Esophagus squamous epithelium (tissue), 5 donors: ENCODE measurements at places on chromosomes 6 and 20.

DNA sequence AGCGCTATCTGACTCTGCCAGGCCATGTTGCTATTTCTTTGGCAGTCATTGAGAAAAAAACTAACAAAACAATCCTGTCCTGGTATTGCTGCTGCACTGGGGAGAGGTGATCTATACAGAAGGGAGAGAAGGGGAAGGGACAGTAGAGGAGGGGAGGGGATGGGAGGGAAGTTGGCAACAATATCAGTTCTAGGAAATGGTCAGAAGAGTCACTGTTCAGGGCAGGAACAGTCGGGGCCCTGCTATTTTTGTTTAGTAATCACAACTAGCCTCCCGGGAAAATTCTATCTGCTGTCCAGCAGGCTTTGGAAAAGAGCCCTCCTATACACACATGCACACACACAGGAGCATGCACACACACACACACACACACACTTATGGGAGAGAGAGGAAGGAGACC lies 142.3 kb upstream of the CARMIL1 start:
- no peak for DNase-seq

- no peak for DNase-seq
These were observed 142.3 kb upstream of the NRSN1 start for GRCh38 chr6:23983735-23984134.

DNA sequence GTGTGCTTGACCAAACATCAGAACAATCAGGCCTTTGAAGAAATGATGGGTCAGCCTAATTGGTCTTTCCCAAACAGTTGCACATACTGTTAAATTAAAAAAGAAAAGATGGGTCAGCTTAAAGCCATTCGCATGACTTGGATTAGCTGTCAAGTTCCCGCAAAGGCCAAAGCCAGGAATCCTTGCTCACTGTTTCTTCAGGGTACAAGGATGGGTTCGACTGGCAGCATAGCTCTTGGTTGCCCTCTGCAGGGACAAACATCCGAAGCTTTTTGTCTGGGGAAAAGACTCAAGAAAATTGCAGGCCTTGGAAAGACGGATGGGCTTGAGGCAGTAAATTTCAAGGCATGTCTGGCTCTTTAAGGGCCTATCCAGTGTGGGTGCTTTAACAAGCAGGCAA lies 168.0 kb downstream of the HDGFL1 start:
- DNase-seq, result no peak

- no peak for DNase-seq
These were observed 296.5 kb downstream of the THBS2 start for GRCh38 chr6:168956884-168957730.

DNA sequence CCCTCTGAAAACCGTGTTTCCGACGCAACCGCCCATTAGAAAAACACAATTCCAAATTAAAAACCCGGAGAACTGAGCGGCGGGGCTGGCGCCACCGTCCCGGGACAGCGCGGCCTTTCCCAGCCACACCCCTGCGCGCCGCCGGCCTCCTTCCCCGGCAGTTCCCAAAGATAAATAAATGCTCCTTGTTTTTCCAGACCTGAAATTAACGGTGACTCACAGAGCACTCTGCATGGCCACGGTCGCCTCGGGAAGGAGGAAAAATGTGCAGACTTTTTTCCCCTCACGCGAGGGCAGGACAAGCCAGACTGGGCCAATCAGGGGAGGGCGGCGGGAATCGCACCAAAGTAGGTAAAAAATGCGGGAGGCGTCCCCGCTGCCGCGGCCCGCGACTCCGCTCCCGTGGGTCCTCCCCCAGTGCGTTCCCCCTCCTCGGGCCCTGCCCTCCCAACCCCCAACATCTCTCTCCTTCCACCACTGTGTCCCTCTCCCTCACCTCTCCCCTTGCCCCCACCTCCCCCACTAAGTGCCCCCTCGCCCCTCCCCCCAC lies 828 bp upstream of the DSTN start:
- DNase-seq, result no peak

- DNase-seq, result no peak
These were observed 11.0 kb downstream of the BTNL2 start for GRCh38 chr6:32396028-32396427.

DNA sequence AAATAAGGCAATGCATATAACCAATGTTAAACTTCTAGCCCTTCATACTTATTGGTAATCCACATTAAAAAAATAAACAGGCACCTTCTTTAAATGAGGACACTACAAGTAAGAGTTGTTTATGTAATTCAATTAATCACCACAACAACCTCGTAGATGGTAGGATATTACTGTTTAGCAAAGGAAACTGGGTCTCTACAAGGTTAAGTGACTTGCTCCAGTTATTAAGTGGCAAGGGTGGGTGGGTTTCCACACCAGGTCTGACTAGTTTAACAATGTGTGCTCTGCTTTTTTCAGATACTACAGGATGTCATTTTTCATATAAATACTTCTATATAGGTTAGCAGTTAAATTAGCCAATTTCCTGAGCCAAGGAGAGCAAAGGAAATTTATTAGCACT lies 129.1 kb downstream of the MAN1A1 start:
- no peak for DNase-seq

GRCh38 chr6:84280030-84280429 lies 52.6 kb upstream of the CEP162 start:
- DNase-seq, result no peak

- no peak for DNase-seq
These were observed 1.4 kb upstream of the RRBP1 start for GRCh38 chr20:17683218-17684076.

DNA sequence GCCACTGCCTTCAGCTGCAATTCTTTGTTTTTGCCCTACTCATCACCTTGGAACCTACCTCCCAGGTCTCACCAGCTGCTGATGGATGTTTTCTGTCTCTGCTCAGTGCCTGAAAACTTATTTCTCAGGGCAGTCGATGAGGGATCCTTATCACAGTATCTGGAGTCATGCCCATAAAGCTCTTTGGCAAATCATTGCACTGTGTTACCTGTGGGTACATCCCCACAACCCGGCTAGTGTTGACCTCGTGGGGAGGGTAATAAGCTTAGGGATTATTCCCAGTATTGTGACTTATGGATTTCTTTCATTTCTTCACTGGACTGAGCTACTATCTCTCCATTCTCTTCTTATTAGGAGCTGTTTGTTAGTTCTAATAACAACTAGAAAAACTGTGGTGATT lies 91.7 kb downstream of the ELOVL5 start:
- no peak for DNase-seq

DNA sequence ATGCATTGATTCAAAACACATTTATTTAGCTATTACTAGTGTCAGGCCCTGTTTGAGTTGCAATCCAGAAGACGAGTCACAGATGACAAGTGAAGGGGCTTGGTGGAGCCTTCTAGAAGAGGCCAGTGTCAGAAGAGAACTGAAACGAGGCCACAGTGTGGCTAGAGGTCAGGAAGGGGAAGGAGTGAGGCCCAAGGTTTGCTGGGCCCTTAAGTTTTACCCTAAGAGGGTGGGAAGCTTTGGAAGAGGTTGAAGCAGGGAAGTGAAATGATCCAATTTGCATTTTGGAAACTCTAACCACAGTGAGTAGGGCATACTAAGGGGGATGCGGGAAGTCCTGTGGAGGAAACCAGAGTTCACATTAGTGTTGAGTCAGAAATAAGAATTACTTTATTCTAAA lies 25.0 kb downstream of the TTK start:
- DNase-seq, result no peak

- DNase-seq, result peak; percentile 26
These were observed 214.9 kb downstream of the LY86 start for GRCh38 chr6:6803180-6803977.

DNA sequence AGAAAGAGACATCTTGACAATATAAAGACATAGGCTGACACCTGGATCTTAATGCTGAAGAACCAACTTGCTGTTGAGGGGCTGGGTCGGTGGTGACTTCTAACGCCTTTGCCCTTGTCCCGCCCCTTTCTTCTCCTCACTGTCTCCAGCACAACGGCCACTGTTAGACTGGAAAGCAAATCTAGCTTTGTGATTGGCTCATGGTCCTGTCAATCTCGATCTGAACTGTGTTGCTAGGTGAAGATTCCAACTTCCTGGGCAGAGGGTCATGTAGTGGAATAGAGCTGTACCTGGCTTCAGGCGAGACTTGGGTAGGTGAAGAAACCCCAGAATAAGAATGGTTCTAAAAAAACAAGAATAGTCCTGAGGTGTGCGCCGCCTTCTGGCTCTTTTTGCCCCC lies at the start of gene PGK2:
Gene PGK2, minus strand, starts transcription at position 110 of the 400 bp plus-strand sequence. Its CDS starts 98 bp downstream, at position 12.
- DNase-seq, result no peak

GRCh38 chr6:55474382-55474781 lies 104.6 kb downstream of the HMGCLL1 start:
- no peak for DNase-seq

- DNase-seq, result no peak
These were observed 125.1 kb upstream of the COL21A1 start for GRCh38 chr6:56372406-56372995.

- DNase-seq, result no peak
These were observed 158.0 kb downstream of the UTRN start for GRCh38 chr6:144443157-144443556.

DNA sequence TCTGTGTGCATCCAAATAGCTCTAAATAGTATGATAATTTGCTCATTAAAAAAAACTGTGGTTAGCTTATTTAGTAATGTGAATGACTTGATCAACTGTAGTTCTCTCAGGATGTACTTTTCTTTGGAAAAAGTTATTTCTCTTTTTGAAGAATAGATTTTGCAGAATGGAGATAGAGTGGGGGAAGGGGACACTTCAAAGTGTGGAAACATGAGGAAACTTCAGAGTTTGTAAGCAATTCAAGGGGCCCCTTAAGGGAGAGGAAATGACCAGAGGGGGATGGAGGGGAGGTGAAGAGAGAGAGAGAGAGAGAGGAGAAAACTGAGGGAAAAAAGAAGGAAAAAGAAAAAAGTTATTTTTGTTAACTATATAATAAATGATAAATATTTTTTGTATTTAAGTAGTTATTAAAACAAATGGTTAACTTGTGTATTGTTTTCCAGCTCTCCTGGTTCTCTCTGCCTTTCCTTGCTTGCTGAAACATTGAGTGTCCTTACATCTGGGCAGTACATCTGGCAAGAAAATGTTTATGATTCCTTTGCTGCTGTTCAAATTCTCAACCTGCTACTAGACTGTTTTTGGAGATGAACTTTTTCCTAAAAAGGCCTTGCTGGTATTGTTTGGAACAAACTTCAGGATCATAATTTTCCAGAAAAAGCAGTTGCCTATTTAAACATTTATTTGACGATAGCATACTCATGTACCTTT lies 497.5 kb upstream of the CITED2 start:
- DNase-seq, result no peak

DNA sequence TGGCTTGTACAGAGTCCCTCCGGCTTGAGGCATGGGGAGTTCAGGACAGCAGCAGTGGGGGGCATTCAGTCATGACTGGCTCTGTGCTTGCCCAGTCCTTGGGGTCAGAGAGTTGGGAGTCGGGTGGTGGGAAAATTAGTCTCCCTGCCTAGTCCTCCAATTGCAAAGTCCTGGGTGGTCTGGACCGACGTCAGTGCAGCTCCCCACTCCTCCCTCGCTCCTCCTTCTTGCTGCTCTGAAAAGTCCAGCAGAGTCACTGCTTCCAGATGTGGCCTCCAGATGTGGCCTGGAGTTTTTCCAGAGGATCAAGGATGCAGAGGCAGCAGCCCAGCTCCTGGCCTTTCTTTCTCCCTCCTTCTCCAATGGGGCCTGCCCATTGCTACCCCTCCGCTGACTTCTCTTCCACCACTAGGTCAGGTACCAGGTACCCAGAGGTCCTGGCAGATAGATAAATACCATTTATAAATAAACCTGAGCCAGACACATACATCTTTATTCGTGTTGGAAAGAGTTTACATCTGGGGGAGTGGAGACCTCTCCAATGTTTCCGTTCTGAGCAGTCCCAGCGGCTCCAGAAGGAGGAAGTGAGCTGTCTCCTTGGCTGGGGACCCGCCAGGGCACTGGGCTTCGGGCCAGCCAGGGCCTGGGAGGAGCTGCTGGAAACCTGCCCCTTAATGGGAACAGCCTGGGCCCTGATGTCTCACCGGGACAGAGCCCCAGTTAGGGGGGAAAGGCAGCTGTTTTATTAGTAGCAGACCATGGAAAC lies 49.0 kb upstream of the RNF24 start:
- DNase-seq, result no peak

DNA sequence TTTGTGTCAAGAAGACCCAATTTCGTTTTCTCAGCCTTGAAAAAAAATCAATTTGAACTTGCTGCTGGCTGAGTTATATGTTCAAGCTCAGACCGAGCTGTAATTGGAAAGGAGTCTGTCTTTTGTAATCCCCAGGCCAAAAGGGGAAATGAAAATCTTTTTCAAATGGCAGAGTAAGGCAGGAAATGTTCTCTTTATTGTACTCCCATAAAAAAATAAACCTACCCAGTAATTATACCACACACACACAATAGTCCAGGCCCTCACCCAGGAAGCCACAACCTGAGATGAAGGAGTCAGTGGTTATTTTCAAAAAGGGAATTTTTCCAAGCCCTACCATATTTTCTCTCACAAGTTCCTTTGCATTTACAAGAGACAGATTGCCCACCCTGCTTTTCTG lies 45.3 kb downstream of the CLIC5 start:
- DNase-seq, result no peak

DNA sequence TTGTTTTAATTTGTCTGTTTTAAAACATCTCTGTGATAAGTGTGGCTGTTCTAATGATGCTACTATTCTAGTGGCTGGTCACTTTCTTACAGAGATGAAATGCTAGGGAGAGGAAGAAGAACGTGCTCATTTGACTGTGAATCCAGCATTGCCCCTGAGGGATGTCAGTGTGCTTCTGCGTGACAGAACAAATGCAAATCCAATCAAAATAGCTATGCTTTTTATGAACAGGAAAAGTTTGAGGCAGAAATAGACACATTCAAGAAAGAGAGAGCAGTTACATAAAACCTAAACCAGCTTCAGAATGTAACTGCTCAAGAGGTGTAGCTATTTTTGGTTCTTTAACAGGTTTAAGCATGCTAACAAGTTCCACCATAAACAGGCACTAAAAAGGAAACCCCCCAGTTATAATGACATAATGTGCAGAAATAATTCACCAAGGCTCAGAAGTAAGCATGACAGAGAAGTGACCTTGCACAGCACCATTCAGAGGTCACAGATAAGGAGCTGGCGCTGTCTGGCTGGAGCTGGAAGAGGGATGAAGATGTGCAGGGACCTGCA lies 385.3 kb downstream of the EPM2A start:
- DNase-seq, result no peak

DNA sequence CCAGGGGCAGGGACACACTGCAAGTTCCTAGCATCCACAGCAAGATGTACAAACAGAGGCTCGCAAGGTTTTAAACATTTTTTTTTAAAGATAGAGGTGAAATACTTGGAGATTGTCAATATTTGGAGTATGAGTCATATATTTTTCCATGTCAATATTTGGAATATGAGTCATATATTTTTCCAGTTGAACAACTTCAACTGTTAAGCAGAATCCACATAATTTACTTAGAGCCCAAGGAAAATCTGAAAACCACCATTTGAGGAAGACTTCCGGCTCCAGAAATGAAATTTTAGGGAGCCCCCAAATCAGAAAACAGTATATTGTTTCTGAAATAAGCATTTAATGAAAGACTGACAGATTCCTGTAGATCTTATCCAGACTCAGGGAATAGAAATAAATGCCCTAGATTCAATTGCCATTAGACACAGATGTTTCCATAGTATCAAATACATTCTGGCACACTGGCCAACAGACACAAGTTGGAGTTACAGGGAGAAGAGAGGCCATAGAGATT lies 51.6 kb upstream of the FAM184A start:
- no peak for DNase-seq

GRCh38 chr6:128415387-128415786 lies 105.0 kb downstream of the PTPRK start:
- no peak for DNase-seq

GRCh38 chr20:1302685-1303541 lies 26.0 kb downstream of the SDCBP2 start:
- no peak for DNase-seq
